Posterior cingulate gyrus (tissue), 11 donors: ENCODE measurements at places on chromosomes 12 and 14.

GRCh38 chr14:42222924-42223471 lies 616.3 kb downstream of the LRFN5 start:
- no peak for DNase-seq

GRCh38 chr12:50166799-50167048 lies 445 bp downstream of the CERS5 start:
- DNase-seq = peak; percentile 78

DNA sequence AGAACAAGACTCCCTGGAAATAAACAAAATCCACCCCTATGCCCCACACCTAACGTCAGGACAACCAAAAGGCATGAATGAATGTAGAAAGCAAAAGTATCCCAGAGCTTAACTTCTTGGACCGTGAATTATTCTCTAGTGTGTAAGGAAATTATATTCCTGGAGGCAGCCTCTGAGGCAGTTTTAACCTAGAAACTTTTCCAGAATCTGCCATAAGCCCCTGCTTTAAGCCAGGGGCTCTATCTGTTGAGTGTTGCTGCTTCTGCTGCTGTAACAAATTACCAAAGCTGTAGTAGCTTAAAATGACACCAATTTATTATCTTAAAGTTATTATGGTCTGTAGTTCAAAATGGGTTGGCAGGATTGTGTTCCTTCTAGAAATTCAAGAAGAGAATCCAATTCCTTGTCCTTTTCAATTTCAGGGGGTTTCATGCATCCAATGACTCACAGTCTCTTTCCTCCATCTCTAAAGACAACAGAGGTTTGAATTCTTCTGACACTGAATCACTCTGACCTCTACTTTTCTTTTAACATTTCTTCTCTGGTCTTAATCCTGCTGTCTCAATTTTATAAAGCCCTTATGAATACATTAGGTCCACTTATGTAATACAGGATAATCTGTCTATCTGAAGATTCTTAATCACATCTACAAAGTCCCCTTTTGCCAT lies 242.7 kb downstream of the ATXN7L3B start:
- DNase-seq = no peak

GRCh38 chr12:43255522-43256111 lies 296.4 kb downstream of the ADAMTS20 start:
- no peak for DNase-seq

- no peak for DNase-seq
Observed at GRCh38 chr12:105467710-105468366, 137.3 kb downstream of the C12orf75 start.

DNA sequence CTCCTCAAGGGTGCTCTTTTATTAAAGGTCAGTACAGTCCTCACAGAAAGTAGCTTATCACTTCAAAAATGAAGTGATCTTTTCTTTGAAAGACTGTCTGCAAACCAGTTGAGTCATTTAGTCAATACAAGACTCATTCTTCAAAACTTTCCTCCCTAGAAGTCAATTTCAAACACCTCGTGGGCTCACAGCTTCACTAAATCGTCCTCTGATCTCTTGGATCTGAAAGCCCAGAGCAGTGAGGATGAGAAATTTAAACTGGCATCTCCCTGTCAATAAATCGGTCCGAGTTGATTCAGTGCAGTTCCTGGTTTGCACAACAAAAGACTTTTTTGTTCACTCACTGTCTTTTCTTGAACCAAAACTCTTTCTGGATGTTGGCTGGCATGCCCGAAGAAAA lies 44.5 kb downstream of the NUAK1 start:
- DNase-seq = no peak

- DNase-seq = no peak
Observed at GRCh38 chr12:123705935-123706334, 6.2 kb upstream of the ATP6V0A2 start.

DNA sequence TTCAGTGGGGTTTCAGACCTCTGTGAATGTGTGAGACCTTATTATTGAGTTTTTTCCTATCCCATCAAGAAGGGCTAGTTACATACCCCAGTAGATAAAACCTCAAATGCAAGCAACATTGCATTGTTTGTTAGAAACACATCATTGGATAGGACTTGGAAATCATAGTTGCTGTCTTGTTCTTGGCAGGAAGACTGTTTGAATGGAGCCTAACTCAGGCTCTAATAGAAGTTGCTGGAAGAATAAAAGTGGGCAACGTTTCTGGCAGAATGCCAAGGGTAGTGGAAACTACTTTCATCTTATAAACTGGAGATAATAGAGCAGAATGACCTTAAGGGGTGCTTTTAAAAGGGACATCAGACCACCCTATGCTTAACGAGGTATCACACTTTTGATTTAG lies 9.9 kb upstream of the PTHLH start:
- no peak for DNase-seq

GRCh38 chr12:26896913-26897312 lies 40.9 kb downstream of the INTS13 start:
- DNase-seq = no peak

DNA sequence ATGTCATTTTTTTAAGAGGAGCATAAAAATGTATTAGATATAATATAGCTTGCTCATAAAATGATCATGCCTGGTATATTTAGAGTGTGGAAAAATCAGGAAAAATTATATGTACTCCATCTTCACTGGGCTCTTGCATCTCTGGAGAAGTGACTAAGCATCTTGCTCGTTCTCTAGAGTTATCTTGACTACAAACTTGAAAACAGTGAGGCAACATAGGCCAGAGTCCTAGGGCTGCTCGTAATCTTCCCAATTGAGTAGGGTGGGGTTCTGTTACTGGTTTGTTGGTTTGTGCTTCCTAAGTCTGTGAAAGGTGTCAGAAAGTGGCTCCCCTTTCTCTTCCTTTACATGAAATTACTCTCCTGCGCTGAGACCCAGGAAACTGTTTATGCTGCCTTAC lies 46.2 kb downstream of the AACS start:
- DNase-seq = no peak

DNA sequence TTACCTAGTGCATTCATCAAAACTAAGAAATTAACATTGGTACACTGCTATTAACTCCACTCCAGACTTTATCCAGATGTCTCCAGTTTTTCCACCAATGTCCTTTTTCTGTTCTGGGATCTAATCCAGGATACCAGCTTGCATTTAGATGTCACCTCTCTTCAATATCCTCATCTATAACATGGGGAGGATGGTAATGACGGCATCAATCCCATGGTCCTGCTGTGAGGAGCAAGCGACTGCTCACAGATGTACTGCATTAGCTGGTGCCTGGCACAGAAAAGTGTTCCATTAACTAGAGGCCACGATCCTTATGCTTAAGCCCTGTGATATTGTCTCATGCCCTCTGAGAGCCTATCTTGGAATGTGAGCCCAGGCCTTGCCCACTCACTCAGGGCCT lies 53.8 kb downstream of the CALM1 start:
- DNase-seq = no peak

GRCh38 chr12:105431537-105432100 lies 101.1 kb downstream of the C12orf75 start:
- no peak for DNase-seq

DNA sequence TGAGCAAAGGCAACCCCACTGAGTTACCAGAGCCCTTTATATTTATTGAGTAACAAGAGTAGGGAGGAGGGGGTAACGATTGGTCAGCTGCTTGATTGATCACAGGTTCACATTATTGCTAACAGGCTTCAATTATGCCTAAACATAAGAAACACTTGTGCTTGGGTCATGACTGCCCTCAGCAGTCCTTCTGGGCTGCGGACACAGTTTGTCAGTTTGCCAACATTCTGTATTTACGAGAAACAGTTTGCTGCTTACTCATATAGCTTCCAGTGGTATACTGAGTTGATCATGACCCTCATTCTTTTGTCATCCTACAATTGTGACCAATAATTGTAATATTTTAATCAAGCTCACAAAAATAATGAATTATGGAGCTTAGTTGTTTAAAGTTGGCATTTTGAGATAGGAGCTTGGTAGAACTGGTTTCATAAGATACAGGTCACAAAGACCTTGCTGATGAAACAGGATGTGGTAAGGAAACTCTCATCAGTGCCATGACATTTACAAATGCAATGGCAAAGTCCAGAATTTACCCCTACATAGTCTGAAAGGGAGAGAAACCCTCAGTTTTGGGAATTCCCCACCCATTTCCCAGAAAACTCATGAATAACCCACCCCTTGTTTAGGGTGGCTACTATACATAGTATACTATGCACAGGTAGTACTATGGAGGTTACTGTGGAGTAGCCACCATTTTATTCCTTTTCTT lies 1421.0 kb upstream of the FLRT2 start:
- DNase-seq = no peak

DNA sequence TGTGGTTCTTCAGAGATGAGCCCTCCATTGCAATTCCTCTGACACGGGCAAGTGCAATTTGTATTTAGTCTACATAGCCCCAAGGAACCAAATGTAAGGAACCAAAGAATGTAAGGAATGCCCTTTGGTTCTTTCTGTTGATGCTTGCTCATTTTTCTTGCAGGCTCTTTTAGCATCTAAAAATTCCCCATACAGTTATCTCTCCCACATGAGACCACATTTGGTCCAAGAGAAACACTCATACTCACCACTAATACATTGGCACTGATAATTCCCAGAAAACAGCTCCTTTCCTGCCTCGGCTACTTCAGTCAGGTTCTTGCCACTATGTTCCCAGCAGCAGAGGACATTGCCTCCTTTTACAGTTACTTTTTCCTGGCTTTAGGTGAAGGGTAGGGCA lies 332.6 kb downstream of the AEBP2 start:
- no peak for DNase-seq
